Activated T-helper 1 cell treated with anti-CD3 and anti-CD28 coated beads, Interleukin-2, amount 50 U/mL, for 16 hours (primary cell): ENCODE measurements at places on chromosomes 5 and 9.

GRCh38 chr9:95029720-95030119, 287.8 kb downstream of the FANCC start:
- DNase-seq, result no peak

GRCh38 chr9:14693251-14693861, at the start of gene ZDHHC21:
Gene ZDHHC21, minus strand, starts transcription at chr9:14693432. Its CDS starts 19,092 bp downstream, at chr9:14674340.
- peak; percentile 21 for DNase-seq

DNA sequence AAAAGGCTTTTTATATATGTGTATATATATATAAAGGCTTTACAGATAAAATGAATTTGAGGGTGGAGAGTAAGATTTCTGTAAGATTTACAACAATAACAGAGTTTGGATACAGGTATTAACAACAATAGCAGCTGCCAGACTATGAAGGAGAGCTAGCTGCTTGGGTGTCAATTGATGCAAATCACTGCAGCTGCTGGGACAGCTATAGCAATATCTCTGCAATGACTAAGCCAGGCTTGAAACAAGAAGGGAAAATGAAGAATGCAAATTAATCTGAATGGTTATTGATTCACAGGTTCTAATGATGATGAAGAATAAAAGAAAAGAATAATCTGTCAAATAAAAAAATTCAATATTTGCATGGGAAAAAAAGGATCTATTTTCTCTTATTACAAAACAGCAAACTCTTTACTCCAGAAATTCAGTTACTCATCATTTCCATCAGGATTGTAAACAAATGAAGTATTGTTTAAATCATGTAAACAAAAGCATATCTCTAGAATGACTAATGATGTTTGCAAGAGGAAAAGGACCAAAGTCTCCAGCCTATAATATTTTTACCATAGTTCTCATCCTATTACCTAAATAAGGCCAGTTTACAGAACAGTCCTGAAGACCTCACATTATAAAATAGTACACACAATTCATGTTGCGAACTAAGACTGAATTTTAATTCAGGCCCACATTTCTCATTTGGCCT, 219.0 kb downstream of the HTR1A start:
- DNase-seq, result no peak

GRCh38 chr9:133945977-133946753, 46.0 kb downstream of the VAV2 start:
- DNase-seq, result no peak

DNA sequence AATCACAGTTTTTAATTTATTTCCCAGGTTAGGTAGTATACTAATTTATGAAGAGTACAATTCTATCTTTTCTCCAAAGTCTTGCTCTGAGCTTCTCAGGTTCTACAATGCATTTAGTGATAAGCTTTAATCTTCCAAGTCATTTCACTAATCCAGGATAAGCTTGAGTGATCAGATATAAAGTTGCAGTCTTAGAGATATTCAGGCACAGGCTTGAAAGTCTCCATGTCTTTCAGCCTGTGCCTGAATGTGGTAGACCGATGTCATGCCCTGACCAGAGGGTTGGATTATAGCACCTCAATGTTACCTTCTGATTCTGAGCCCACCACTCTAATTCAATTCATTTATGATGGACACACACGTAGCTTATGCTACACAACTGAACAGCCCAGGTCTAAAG, 3.2 kb downstream of the CRHBP start:
- DNase-seq, result no peak

DNA sequence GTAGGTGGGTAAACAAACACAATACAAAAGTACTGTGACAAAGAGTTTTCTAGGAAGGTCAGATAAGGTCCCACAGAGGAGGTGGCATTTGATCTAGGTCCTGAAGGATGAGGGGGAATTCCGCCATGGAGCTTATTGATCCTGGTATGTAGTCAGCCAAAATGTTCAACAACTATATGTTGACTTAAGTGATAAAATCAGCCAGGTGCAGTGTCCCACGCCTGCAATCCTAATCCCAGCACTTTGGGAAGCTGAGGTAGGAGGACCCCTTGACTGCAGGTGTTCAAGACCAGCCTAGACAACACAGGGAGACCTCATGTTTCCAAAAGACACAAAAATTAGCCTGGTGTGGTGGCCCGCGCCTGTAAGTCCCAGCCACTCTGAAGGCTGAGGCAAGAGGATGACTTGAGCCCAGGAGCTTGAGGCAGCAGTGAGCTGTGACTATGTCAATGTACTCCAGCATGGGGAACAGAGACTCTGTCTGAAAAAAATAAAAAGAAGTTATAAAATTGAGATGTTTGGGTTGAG, 46.4 kb upstream of the PLIN2 start:
- DNase-seq, result no peak

DNA sequence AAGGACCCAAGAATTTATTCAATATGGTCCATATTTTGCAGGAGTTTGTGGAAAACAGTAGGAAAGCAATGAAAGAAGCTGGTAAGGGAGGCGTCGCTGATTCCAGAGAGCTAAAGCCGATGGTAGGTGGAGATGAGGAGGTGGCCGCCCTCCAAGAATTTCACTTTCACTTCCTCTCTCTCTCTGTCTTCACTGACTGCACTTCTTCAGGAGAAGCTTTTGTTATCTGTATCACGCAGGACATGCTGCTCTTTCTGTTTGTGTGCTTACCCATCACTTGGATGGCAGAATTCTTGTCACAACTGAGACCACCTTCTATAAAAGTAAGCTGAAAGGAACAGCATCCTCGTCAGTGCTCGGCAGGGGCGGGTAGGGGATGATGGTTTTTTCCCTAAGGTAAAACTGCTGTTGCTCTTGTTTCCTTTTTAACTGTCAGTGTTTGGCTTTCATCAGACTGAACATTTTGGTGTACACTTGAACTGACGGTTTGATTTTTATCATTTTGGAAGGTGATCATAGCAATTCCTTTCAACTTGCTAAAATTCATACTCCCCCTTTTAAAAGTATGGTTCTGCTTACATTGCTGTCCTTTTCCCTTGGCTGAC, 62.4 kb upstream of the FSD1L start:
- DNase-seq, result no peak

DNA sequence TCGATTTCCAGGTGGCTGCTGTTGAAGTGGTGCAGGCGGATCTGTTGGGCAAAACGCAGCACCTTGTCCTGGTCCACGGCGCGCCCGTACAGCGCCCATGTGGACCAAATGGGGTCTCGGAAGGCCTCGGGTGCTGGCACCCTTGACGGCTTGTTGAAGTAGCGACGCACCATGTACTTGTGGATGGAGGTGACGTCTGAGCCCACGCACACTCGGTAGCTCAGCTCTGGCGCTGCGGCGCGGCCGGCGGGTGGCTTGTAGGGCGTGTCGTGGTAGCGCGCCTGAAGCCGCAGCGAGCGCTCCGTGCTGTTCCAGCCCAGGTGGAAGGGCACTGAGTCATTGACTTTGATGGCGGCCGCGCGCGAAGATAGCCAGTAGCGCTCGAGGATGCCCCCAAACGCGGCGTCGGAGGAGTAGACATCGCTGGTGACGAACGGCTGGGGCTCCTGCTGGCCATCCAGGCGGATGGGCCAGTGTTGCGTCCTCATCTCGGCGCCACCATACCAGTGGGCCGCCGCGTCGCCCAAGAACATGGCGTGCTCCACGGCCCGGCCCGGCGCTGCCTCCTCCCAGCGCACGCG, 4.7 kb downstream of the MYORG start:
- no peak for DNase-seq

DNA sequence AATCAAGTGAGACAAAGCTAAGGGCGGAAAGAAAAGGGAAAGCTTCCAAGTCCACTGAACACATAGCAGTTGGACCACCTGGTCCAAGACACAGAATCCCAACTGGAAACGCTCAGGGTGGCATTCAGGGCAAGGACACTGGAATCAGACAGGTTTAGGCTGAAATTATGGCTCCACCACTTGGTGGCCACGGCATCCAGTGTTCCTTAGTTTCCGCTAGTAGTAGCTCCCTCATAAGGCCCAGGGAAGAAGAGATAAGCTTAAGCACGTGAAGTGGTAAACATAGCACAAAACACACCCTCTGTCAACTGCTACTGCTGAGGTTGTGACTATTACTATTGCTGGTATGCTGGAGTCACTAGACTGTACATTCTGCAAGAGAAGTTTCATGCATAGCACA, 209.4 kb downstream of the GLIS3 start:
- no peak for DNase-seq

- DNase-seq, result no peak
These were observed 1.6 kb upstream of the RPS6 start for GRCh38 chr9:19381656-19382055.

- DNase-seq, result no peak
These were observed 485.3 kb downstream of the CDH9 start for GRCh38 chr5:26553079-26553478.

DNA sequence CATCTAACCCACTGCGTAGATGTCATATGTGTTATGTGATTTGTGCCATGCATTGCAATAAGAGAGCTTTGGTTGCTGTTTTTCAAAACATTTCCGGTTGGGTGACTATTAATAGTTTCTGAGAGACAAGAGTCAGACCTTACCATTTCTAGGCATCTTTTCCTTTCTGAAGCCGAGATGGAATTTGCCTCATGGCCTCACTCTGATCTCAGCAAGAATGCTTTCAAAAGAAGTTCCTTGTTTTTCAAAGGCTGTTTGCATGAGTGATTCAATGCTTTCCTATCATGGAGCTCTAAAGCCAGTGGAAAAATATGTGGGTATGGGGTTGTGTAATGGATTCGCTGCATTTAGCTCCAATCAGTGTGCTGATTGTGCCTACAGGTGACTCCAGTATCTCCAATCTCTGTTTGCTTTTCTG, 203.1 kb upstream of the PPP1R2B start:
- DNase-seq, result no peak

- no peak for DNase-seq
These were observed 198.7 kb downstream of the HSPA4 start for GRCh38 chr5:133250527-133250926.

- no peak for DNase-seq
These were observed 241.7 kb upstream of the KCNN2 start for GRCh38 chr5:114120166-114120565.

DNA sequence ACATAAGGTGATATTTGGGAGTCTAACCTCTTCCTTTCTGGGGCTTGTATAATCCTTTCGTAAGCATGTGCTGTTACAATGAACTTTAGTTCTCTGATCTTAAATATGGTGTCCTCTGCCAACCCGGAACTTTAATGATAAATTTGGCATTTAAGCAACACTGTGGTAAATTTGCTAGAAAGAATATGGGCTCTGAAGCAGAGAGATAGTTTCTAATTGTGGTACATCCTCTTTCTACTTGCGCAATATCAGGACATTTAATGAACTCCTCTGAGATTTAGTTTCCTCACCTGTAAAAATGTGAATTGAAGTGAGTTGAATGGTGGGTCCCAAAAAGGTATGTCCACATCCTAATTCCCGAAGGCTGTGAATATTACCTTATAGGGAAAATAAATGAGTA, 364.7 kb downstream of the CAAP1 start:
- DNase-seq, result no peak

- no peak for DNase-seq
These were observed 192.2 kb downstream of the C9orf152 start for GRCh38 chr9:110015759-110016158.

DNA sequence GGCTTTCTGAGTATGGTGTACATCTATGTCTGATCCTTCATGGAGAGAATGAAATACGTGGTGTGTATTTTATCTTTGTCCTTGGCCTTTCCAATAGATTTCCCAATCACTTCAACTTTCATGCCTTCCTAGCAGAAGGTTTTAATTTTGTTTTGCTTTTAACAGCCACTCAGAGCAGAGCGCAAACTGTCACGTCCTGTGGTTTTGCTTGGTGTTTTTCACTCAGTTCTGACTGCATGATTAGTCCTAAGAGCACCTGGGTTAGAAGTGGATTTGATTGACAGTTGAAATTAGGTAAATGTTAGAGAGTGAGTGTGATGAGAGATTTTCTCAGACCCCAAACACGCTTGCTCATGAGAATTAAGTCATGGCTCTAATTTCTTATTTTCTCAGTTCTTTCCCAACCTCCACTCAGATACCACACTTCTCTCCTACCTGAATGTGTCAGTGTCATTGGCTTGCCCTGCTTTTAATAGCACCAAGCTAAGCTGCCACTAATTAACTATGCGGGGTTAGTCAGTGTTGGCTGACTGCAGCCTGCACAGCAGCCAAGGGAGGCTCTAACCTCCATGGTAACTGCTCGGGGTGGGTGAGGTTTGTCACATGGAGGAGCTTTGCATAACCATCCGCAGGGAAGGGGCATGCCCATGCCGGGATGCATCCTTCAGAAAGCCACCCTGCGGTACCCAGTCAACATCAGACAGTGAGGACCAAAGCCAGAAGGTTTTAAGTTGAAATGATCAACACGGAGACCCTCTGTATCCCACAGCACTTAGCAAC, 173.4 kb downstream of the NR3C1 start:
- DNase-seq, result no peak

DNA sequence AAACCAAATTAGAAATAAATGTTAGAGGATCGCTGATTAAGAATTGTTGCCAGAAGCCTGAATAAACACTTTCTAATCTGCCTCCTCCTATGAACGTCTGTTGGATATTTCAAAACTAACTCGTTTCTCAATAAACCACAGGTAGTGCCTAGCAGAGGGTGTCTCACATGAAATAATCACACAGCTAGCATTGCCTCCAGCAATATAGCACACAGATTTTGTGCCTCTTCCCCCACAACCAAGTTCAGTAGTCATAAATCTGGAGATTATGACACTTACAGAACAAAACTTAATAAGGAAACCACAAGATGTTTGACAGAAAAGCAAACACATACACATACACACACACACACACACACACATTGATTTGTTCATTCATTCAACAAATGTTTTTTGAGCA, 173.2 kb upstream of the CDH10 start:
- DNase-seq, result no peak

- no peak for DNase-seq
These were observed 46.1 kb upstream of the RAI14 start for GRCh38 chr5:34609951-34610441.

GRCh38 chr5:11143456-11144267, 382.6 kb upstream of the DAP start:
- DNase-seq, result no peak

GRCh38 chr9:18250053-18250452, 223.9 kb upstream of the ADAMTSL1 start:
- DNase-seq, result no peak

DNA sequence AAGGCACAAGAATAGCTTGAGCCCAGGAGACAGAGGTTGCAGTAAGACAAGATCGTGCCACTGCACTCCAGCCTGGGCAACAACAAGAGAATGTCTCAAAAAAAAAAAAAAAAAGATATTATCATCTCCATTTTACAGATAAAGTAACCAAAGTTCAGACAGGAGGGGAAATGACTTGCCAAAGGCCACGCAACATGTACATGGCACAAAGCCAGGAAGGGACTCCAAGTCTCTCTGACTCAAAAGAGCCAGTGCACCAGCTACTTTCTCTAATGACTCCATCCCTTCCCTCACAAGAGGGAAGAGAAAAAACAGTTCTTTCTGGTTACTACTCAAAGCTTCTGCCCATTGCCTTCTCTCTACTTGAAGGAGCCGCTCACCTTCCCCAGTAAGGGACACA, 34.1 kb downstream of the SIL1 start:
- DNase-seq, result no peak

- DNase-seq, result no peak
These were observed 606.7 kb downstream of the PSAT1 start for GRCh38 chr9:78903581-78903980.

GRCh38 chr5:144458216-144458615, 287.5 kb downstream of the KCTD16 start:
- no peak for DNase-seq
